ENCODE measurements at places on chromosomes 1 and 21. TPM values are rescaled to one million over a fixed set of nuclear protein-coding genes. Genes with fewer than 3 reads are reported as not detected.

TCP10L gene
- total RNA-seq, result not detected

FBXO44 gene
- 9.3 TPM for total RNA-seq

GSTM2 gene
- 6.9 TPM for total RNA-seq

- peak; percentile 90 for DNase-seq
Observed at GRCh38 chr1:30058970-30059369, 664.4 kb downstream of the MATN1 start.

Measured in IMR-90 (cell line).